Stimulated activated CD4-positive, alpha-beta T cell treated with anti-CD3 and anti-CD28 coated beads, Interleukin-1b, Interleukin-23, amount 100 ng/mL, for 1 hour (primary cell): ENCODE measurements at places on chromosomes 7 and 10.

GRCh38 chr10:73859428-73859783 lies 14.9 kb downstream of the CAMK2G start:
- DNase-seq, result no peak

GRCh38 chr7:31602041-31602625 lies 84.9 kb upstream of the PPP1R17 start:
- DNase-seq, result no peak

DNA sequence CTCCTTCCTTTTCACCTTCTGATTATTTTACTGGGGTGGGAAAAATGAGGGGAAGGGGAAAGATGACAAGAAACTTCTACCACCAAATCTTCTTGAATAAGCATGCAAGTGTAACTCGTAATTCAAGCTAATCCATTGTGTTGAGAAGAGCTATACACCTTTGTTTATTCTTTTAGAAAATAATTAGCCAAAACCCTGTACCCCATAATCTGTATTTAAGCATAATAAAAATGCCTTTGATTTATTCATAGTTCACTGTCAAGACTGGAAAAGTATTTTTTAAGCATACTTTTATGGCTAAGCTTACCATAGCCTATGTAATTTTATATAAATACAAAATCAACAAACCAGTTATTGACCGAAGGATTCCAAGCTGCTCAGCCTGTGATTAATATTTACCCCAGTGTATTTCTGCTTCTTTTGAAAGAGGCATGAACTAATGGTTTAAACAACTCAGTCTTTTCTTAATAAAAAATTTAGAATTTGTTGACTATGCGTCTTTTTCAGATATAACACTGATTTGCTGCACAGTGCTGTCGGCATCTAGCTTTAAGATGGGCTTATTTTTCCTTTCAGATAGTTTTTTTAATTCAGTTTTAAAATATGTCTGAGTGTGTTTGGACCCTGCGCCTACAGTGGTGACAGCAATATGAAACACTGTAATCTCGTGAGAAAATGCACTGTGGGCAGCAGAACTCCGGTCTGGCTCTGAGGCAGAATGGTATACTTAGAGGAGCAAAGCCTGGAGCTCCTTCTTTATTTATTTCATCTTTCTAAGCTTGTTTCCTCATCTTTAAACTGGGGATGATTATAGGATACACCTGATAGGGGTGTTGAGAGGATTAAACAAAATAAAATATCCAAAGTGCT lies 238.8 kb upstream of the LRGUK start:
- DNase-seq, result no peak

GRCh38 chr7:123570390-123571182 lies 13.0 kb upstream of the NDUFA5 start:
- no peak for DNase-seq

DNA sequence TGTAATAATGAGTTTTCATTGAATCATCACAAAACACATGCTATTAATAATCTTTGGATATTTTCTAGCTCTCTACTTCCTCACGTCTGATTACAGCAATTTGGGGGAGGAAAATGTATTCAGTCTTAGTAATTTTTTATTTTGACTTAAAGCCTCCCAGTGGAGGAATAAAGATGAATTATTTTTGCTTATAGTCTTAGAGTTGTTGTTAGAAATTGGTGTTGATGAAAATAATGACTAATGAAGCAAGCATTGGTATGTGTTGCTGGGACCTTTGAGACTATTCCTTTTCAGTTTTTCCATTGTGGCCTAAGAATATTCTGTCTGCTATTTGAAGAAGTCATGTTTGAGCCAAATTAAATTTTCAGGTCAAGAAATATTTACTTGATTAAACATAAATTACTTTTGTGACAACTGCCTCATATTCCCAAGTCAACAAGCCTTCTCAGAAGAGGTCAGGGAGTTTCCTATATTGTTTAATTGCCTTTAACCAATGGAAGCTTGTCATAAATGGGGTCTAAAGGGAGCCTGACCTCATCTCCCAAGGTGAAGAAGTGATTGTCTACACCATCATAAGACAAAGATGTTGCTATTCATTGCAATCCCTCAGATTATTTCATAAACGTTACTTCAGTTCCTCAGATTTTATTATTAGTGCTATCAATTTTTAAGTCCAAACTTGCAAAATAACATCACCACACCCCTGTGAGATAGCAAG lies 90.0 kb downstream of the ST7 start:
- DNase-seq, result no peak
